ENCODE measurements at places on chromosomes 1 and 21.

DNA sequence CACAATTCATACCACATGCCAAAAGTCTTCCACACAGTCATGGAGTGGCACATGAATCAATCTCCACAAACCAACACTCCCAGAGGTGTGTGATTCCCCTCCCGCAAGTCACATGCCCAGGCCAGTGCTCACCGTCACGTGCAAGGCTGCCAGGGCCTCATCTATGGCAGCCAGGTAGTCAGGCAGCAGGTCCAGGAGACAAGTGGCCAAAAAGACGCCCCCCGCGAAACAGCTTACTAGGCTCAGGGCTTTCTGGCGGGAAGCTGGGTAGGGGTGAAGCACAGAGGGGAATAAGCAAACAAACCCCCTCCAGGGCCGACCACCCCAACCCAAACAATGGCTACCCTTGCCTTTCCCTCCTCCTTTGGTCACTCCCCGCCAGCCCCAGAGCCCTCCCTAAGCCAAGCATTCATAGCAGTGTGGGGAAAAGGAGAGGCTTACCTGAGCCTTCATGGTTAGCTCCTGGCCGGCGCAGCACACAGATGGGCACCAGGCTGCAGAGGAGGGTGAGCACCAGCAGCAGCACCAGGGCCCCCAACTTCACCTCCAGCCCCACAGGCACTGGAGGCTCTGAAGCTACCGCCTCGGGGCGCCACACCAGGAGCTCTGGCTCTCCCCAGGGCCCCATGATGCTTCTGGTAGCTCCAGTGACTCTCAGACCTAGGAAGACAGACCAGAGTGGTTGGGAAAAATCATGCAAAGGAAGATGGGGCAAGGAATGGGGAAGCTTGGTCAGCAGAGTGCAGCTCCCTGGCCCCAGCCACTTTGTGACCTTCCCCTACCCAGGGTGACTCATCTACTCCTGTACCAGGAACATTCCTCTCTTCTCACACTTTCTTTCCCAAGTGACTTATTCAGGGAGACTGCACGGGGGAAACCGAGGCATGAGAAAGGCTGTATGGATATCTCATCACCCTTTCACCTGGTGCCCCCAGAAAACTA, 978 bp downstream of the SLC39A1 start:
- no peak for DNase-seq

GRCh38 chr1:29633771-29634170, 397.4 kb downstream of the PTPRU start:
- no peak for DNase-seq

GRCh38 chr1:183435497-183435896, 17.3 kb upstream of the NMNAT2 start:
- DNase-seq: no peak

GRCh38 chr1:113663165-113663951, 95.9 kb downstream of the PHTF1 start:
- DNase-seq: no peak

- DNase-seq: no peak
These were observed 84.1 kb downstream of the RIPK4 start for GRCh38 chr21:41682719-41683179.

GRCh38 chr1:226640321-226641136, 92.0 kb downstream of the STUM start:
- no peak for DNase-seq

- DNase-seq: no peak
These were observed 24.9 kb upstream of the KIAA1614 start for GRCh38 chr1:180887841-180888240.

- DNase-seq: no peak
These were observed 112.5 kb downstream of the DNM3 start for GRCh38 chr1:171953835-171954234.

- no peak for DNase-seq
These were observed 63.5 kb upstream of the UBE2U start for GRCh38 chr1:64139877-64140276.

GRCh38 chr1:151362308-151363155, 10.0 kb downstream of the SELENBP1 start:
- no peak for DNase-seq

DNA sequence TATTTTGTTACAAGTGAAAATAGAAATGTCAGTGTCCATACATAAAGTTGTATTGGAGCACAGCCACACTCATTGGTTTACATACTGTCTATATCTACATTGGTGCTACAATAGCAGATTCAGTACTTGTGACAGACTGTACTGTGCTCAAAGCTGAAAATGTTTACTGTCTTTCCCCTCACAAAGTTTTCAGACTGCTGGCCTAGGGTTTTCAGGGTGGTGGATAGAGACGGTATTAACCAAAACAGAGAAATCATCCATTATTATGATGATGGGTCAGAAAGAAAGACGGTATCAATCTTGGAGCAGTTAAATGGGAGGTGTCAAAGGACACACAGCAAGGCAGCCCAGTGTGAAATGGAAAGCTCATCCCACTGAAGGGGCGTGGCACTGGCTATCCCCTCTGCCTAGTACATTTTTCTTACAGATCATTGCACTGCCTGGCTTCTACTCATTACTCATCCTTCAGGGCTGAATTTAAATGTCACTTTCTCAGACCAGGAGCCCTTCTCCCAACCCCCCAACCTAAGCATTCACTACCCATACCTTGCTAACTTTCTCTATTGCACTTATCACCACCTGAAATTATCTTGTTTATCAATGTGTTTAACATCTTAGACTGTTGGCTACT, 10.2 kb downstream of the JAK1 start:
- DNase-seq: peak; percentile 37

DNA sequence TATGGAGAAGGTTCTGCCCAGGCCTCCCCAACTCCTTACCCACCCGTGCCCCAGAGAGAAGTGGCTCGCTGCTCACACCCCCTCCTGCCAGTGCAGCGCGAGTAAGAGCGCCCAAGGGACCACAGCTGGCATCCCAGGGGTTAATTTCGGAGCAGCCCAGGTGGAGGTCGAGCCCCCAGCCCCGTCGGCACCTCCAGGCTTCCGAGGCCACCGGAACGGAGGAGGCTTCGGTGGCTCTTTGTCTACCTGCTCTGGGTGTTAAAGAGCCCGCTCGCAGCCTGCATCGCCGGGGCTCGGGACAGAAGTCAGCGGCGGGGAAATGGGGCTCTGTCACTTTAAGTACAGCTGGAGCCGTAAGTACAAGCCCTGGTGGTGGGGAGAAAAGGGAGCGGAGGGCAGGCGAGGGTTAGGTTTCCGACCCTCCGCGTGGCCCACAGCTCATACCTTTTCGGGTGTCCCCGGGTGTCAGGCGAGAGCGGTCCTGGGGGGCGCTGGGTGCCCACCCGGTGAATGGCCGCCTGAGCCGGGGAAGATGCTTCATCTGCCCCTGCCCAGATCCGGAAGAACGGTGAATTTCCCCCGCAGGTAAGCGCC, 89.4 kb upstream of the IPO9 start:
- no peak for DNase-seq

- no peak for DNase-seq
These were observed 206.4 kb downstream of the RHOU start for GRCh38 chr1:228941666-228942065.

- DNase-seq: peak; percentile 76
These were observed 12.5 kb upstream of the SARS1 start for GRCh38 chr1:109201123-109201703.

GRCh38 chr1:183449223-183449770, 23.0 kb upstream of the SMG7 start:
- no peak for DNase-seq

DNA sequence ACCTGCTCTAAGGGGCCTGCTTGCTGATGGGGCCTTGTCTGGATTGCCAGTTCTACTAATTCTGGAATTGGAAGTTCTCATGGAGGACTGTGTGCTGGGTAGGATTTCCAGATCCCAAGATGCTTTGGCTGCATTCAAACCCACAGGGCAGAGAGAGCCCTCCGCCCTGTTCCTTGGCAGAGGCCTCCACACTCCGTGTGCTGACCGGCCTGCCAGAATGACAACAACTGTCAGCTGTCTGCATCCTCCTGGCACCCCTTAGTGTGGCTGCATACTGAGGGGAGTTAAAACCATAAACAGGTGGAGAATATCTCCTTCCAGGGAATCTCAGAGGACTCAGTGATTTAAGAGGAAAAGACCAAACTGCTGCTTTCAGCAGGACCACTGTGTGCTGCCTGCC, 60.7 kb downstream of the ADARB1 start:
- DNase-seq: no peak

GRCh38 chr1:77281491-77282186, at the start of gene AK5:
Gene AK5, plus strand, starts transcription at chr1:77282019. Its CDS starts 295 bp downstream, at chr1:77282314.
- peak; percentile 8 for DNase-seq

- no peak for DNase-seq
These were observed 173.0 kb upstream of the PALMD start for GRCh38 chr1:99472893-99473292.

DNA sequence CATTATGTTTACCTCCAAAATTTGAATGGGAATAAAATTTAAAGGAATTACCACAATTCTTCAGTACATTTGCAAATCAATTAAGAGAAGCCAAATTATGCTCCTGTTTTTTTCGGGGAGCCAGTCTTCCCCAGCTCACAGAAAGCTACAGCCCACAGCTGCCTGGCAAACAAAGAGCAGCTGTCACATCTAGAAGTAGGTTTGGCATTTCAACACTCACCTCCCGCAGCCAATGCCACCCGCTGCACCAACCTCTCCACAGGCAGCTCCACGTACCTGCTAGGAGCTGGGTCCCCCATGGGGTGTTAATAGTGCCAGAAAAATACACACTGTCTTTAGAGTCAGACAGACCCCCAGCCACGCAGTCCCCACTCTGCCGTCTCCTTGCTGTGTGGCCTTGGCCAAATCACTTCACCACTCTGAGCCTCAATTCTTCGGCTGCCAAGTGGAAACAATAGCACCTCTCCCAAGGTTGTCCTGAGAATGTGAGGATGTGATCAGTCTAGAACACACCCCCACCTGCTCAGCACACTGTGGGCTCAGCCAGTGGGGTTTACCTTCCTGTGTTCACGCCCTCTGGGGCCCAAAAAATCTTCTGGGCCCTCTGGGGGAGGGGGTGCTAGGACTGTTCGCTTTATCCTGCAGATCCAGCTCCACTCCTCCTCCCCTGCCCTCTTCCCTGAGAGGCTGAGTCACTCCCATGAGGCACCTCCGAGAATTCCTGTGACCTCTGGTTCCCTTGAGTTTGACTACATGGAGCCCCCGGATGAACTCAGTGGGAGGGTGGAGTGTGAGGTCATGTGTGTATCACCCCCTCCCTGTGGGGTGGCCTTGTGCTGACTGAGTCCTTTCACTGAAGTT, 204.3 kb upstream of the GRIK3 start:
- no peak for DNase-seq

GRCh38 chr1:106721790-106722189, 334.7 kb upstream of the PRMT6 start:
- DNase-seq: no peak

- peak; percentile 86 for DNase-seq
These were observed 145.5 kb upstream of the IRF2BP2 start for GRCh38 chr1:234755449-234755863.

- DNase-seq: no peak
These were observed 71.8 kb upstream of the MACF1 start for GRCh38 chr1:39132505-39133339.

- DNase-seq: no peak
These were observed 136.2 kb upstream of the RUNX3 start for GRCh38 chr1:25066256-25066655.

GRCh38 chr1:76949503-76949902, 82.2 kb downstream of the ST6GALNAC5 start:
- DNase-seq: no peak

- no peak for DNase-seq
These were observed 11.0 kb downstream of the PRKCZ start for GRCh38 chr1:2061065-2061778.

- DNase-seq: no peak
These were observed 1.3 kb downstream of the ARHGAP29 start for GRCh38 chr1:94236013-94236491.

GRCh38 chr1:36699113-36699911, 216.6 kb upstream of the CSF3R start:
- DNase-seq: no peak

GRCh38 chr1:98184856-98185255, 264.0 kb upstream of the DPYD start:
- DNase-seq: no peak

GRCh38 chr1:53585129-53585528, 125.9 kb downstream of the DMRTB1 start:
- no peak for DNase-seq

DNA sequence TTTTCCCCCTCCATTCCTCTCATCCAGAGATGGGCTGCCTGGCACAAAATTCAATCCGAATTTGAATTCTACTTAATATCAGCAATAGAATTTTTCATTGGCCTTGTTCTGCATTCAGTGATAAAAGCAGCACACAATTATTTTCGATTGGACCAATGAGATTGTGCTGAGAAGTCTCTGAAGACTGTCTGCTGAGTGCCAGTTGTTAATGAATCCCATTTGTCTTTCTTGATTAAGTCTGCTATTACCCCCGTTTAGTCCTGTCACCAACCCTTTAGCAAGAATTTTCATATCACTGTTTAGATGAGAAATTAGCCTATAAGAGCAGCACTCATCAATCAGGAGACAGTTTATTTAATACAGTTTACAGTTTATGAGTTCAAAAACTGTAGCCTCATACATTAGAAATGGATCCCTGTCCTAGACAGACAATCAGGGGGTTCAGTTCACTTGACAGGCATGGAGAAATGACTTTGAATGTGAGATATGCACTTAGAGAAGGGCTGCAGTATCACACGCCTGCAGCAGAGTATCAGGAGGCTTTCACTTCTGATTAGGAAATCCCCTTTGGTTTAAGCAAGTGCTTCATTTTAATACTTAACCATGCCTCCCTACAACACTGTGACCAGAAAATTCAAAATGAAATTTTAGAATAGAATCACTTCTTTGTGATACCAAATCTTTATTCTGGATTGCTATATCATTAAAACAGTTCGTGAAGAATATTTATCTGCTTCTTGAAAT, 304.7 kb upstream of the PTBP2 start:
- no peak for DNase-seq

GRCh38 chr1:32991386-32991785, 26.8 kb upstream of the RNF19B start:
- DNase-seq: no peak

- no peak for DNase-seq
These were observed 91.4 kb downstream of the PRKAB2 start for GRCh38 chr1:147080671-147081394.

GRCh38 chr1:165595246-165595938, 35.6 kb upstream of the MGST3 start:
- DNase-seq: no peak

DNA sequence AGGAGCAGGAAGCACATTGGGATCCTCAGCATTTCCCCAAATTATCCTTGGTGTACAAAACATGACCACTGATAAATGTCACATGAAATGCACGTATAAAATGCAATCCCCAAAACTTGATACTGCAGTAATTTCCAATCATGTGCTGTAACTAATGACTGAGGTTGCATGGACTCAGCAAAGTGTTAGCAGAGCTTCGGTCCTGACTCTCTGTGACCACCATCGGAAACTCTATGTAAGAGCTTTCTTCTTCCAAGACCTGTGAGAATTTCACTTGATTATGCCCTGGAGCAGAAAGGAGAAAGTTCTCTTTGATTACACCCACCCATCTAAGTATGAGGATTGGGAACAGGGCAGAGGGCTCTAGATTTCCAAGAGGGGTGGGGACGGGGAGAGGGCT, 908 bp downstream of the CD53 start:
- no peak for DNase-seq

All from hematopoietic multipotent progenitor cell treated with erythropoietin and hydrocortisone succinate and interleukin-3 and kit ligand, for 8 days (in vitro differentiated cells).